Gastrocnemius medialis (tissue), 4 donors: ENCODE measurements at places on chromosomes 4 and X. TPM values are rescaled to one million over a fixed set of nuclear protein-coding genes. Genes with fewer than 3 reads are reported as not detected.

DNA sequence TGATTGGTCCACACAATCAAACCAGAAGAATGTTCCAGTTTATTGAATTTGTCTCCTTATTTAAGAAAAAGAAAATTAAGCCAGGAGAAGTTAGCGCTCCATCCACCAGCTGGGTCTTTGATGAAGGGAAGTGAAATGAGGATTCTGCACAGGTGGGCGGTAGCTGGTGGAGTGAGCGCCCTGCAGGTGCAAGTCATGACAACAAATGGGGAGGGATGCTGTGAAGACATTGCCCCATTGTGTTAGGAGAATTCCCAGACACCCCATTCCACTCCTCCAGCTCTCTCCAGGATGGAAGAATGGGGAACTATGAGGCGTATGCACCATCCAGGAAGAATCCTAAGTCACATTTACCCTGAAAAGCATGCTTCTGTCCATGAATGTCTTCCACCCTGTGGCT lies 22.9 kb downstream of the PLRG1 start:
- no peak for DNase-seq

- DNase-seq, result peak; percentile 40
Measured at GRCh38 chr4:8427761-8428287, 12.7 kb downstream of the ACOX3 start.

DNA sequence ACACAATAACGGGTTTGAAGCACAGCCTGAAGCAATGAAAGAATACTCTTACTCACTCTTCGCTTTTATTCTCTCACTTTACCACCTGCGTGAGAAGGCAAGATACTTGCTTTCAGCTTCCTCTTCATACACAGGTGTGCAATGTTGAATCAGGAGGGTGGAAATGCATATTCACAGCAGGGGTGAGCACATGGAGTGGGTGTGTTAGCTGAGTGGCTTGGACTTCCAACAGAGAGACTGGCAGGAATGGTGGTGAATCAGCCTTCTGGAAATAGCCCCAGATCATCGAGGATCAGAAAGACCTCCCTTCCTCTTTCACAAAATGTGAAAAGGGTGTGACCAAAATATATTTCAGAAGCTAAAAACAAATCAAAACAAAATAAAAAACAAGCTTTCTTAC lies 521.2 kb downstream of the STIM2 start:
- no peak for DNase-seq

DNA sequence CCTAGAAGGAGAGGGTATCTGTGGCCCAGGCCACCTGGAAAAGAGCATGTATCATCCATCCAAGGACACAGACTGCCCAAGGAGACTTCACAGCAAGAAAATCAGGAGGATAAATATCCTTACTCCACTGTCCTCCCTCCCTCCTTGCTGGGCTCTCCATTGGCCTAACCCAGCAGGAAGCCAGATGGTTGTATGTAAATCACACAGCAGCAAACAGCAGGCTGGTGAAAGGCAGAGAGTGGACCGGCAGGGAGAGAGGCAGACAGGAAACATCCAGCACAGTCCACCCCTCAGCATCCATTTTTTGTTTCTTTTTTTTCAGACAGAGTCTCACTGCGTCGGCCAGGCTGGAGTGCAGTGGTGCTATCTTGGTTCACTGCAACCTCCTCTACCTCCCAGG lies 17.5 kb downstream of the TXK start:
- DNase-seq, result no peak

GRCh38 chr4:89753601-89754066 lies 83.3 kb downstream of the SNCA start:
- DNase-seq, result no peak

GRCh38 chrX:138765051-138765450 lies 53.5 kb upstream of the FGF13 start:
- no peak for DNase-seq

The BEND4 gene
- total RNA-seq, result not detected

The SPANXD gene
- not detected for total RNA-seq
